ENCODE measurements at places on chromosomes 4 and X. TPM values are rescaled to one million over a fixed set of nuclear protein-coding genes. Genes with fewer than 3 reads are reported as not detected.
A peak's percentile ranks its signal among the peaks of the same experiment; 100 is the strongest.

GRCh38 chr4:64781737-64782326 is 372.6 kb upstream of the TECRL start:
- DNase-seq = no peak

GRCh38 chr4:143514169-143514495 is 630 bp downstream of the SMARCA5 start:
- DNase-seq = no peak

- no peak for DNase-seq
Measured at GRCh38 chr4:185257086-185257485, 47.7 kb downstream of the SNX25 start.

- no peak for DNase-seq
Measured at GRCh38 chr4:24683116-24683515, 98.8 kb upstream of the DHX15 start.

DNA sequence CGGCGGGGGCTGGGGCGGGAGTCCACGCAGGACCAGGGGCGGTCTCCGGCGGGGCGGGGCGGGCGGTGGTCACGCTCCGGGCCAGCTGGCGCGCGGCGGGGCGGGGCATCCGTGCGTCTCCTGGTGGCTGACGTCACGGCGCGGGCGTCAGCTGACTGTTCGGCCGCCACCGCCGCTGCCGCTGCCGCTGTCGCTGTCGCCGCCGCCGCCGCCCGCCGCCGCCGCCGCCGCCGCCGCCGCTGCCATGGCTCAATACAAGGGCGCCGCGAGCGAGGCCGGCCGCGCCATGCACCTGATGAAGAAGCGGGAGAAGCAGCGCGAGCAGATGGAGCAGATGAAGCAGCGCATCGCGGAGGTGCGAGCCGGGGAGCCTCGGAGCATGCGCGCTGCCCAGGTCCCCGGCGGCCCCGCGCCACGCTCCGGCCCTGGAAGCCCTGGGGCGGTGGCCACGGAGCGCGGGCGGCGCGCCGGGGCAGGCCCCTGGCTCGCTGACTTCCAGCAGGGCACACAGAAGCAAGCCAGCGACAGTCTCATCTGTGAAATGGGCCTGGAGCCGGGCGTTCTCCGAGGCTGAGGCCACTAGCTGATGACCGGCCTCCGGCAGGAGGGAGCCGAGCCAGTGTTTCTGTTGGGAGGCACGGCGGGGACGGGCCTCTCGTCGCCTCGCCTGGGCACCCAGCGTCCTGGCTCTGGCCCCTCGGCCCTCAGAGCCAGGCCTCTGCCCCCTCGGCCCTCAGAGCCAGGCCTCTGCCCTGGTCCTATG is at the start of gene FAM50A:
FAM50A (plus strand) TSS at position 150 of the 763 bp plus-strand sequence; CDS start at position 245, 95 bp downstream.
- DNase-seq = peak; percentile 76

GRCh38 chr4:154961263-154961662 is 180.2 kb downstream of the RBM46 start:
- DNase-seq = no peak

GRCh38 chr4:168920441-168921065 is 89.5 kb downstream of the CBR4 start:
- no peak for DNase-seq

DNA sequence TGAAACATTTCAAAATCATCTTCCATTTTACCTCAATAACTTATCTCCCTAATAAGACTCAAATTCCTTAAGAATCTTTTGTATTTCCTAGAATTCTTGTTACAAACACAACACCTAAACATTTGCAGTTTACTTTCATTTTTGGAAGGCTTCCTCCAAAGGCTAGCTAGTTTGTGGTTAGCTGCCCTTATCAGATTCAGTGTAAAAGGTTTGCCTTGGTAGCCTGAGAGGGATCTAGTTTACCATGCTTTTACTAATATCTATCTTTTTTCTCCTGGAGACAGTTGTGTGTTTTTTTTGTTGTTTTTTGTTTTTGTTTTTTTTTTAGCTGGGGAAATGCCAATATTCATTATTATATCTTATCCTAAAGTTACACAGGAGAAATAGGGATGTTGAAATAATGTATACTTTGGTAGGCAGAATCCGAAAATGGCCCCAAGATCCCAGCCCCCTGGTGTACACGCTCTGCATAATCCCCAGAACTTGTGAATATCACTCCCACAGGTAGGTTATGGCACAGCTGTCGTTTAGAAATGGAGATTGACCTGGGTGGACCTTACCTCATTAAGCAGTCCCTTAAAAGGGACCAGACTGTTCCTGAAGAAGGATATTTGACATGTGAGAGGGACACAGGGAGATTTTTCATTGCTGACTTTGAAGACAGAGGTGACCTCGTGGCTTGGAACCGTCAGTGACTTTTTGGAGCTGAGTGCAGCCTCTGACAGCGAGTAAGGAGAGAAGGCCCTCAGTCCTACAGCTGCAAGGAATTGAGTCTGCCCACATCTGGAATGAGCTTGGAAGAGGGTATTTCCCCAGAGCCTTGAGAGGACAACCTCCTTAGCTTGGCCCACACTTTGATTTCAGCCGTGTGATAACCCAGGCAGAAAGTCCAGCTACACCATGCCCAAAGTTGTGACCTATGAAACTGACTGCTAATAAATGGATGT is 33.4 kb downstream of the SEPTIN11 start:
- no peak for DNase-seq

- no peak for DNase-seq
Measured at GRCh38 chr4:145501051-145501660, 19.5 kb downstream of the SMAD1 start.

DNA sequence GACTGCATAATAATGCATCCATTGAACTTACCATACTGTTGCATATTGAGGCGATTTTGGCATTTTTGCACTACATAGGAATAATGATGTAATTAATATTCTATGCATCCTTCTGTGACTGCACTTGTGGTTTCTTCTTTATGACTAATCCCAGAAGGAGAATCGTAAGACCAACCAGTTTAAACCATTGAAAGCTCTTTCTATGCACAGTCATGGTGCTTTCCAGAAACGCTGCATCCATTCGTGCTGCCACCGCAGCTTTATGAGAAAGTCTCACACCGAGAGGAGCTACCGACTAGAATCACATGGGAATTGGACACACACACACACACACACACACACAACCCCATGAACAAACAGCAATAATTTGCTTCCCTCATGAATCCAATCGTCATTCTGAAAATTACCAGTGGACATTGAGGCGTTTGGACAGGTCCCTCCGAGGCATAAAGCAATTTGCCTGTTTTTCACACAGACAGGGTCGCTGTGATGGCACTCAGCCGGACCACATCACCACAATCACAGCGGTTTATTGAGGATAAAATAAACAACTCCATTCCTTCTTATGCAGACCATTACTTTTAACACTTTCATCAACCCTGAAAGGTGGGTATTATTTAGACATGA is 64.2 kb downstream of the PACRGL start:
- no peak for DNase-seq

DNA sequence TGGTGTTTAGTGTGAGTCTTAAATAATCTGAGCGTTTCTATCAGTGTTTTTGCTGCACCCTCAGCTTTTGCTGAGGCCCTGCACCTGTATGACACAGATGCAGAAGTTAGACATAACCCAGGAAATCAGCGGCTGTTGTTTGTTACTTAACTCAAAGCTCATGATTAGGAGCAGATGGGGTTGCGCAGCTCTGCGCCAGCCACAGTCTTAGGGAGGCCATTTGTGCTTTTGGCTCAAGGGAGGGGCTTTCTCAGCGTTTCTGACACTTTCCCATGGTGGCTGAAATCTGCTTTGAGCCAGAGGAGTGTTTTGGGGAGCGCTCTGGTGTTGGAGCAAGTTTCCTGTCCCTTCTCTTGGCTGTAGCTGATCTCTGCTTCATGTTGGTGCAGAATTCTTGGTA is 433.8 kb downstream of the NAF1 start:
- no peak for DNase-seq

DNA sequence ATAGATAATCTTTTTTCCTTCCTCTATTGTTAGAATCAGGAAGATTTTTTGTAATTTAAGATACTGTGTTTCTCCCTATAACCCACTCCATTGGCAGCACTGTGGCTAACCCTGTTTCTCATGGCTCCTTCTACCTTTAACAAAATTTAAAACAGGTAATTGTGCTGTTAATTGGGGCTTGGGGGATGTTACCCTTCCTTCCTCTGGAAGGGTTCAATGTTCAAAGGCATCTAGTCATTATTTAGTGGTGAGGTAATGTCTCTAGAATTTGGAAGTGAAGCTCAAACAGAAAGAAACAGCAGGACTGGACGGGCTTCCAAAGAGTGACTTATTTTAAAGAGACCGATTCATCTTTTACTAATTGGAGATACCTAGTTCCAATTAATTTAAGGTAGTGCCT is 166.4 kb downstream of the TRIML1 start:
- no peak for DNase-seq

DNA sequence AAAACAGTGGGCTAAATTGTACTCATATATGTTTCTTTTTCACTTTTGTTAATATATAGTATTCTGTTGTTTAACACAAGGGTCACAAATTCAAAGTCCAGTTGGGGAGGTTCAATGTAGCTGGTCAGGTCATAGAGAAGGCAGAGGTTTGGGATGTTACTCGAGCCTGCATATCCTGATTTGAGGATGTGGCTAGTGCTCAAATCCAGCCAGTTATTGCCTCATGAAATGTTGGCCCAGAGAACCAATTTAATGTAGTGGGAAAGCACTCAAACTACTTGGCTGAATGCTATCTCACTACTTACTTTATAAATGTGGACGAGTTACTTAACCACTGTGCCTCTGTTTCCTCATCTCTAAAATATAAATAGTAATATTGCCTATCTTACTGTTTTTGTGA is 12.5 kb downstream of the USO1 start:
- no peak for DNase-seq

DNA sequence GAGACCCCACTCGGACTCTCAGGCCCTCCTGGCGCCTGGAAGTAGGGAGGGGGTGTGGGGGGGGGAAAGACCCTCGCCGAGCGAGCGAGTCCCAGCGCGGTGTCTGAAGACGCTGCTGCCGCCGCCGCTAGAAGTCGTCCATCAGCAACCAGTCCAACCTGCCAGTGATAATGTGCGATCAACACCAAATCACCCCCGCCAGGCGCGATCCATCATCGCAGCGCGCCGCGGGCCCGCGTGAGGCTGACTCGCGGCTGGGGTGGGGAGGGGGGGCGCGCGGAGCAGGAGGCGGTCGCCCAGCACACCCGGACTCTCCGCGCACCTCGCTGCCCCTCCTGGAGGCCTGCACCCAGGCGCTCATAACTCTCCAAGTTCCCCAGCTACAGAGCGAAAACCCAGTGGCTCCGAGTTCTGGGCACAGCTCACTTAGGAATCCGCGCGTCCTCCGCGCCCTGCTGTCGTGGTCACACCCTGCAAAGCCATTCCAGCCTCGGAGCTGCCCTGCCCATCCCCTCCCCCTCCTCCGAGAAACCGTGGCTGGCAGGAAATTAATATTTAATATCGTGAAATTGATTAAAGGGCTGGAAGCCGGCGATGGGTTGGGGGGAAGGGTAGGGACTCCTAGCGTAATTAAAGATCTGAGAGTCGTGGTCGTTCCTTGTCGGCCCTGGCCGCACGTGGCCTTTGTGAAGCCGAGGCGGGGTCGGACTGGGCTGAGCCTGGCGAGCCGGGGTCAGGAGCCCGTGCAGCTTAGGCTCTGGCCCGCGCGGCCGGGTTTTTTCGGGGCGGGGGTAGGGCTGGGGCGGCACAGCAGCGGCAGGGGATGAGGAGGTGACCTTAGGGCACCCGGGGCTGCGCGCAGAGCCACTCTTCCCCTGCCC is 58.1 kb upstream of the BCOR start:
- DNase-seq = no peak

- DNase-seq = no peak
Measured at GRCh38 chr4:111789901-111790640, 355.2 kb upstream of the FAM241A start.

- no peak for DNase-seq
Measured at GRCh38 chr4:23904639-23905071, 14.8 kb upstream of the PPARGC1A start.

DNA sequence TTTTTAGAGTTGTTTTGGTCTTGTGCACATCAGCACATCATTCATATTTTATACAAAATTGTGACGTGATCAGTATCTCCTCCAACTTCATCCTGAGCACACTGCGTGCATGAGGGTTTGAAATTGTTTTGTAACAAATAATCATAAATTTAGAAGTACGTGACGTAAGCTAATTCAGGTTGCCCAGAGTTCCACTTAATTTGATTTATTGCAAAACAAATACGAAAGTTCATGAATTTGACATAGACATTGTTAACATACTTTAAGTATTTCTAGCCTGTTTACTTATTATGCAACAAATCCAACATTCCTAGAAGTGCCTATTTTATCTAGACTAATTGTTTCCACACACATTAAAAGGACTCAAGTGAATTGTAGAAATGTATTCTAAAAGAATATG is 48.3 kb downstream of the MAP7D3 start:
- DNase-seq = no peak

DNA sequence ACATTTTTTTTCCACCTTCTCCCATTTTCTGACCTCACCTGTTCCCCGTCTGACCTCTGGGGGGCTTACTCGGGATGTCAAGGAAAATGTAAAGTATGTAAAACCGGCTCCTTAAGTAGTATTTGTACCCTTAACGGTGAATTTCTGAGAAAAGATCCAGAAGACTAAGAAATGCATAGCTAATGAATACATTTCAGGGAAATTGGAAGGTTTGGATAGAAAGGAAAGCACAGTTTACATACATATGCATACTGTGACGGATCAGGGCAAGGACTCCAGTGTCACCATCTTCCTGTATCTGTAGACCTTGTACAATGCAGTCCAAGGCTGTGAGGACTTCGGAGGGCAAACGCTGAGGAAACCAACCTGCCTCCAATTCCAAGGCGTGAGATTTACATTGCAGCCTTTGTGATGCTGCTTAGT is 2185.9 kb upstream of the TENM3 start:
- DNase-seq = no peak

DNA sequence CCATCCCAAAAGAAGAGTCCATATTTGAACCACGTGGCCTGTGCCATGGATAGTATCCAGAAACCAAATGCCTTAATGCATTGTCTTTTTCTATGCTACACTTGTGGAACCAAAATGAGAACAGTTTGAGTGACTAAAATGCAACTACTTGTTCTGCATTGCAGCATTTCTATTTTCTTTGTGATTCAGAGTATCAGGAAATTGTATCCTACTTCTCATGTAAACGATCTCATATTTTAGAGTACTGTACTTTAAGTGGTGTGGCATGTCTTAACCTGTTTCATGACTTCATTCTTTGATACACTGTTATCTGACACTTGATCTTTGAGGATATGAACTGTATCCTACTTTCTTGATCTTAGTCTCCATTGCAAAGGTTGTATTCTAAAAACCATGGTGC is 167.2 kb upstream of the WDR1 start:
- no peak for DNase-seq

- DNase-seq = no peak
Measured at GRCh38 chr4:174241162-174241561, 42.3 kb downstream of the FBXO8 start.

The GPR34 gene
- total RNA-seq = not detected

The SLC49A3 gene
- 0.40 TPM for total RNA-seq

The ZNF157 gene
- 0.18 TPM for total RNA-seq

The RHOXF1 gene
- not detected for total RNA-seq

The FHIP1A gene
- total RNA-seq = 0.05 TPM

The CSTF2 gene
- 36.3 TPM for total RNA-seq
